Ecto neural progenitor cell (in vitro differentiated cells): ENCODE measurements at places on chromosomes 11 and 22.

DNA sequence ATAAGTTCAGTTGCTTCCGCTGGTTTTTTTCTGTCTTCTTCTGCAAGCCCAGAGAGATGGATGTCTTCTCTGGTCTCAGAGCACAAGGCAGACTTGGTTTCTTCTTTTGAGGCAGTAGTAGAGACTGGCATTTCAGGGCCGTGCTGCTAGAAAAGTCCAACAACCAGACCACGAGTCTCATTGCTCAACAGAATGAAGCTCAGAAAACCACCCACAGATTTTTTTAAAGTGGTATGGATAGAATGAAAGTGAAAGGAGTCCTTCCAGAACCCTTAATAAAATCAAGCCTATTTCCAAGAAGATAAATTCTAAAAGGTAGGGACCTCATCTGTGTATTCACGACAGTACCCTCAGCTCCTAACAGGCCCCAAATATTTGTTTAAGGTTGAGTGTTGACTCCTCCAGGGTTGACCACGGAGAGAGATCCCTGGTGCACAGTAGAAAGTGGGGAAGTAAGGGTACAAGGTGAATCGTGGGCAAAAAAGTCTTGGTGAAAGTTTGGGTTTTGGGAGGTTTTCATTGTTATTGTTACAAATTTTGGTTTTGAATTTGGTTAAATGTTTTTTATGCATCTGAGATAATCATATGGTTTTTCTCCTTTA, 43.6 kb upstream of the DDX6 start:
- DNase-seq: no peak

GRCh38 chr22:19440411-19441195, 6.9 kb downstream of the C22orf39 start:
- DNase-seq: no peak

- DNase-seq: no peak
Measured at GRCh38 chr11:32059686-32060462, 31.0 kb upstream of the RCN1 start.

- no peak for DNase-seq
Measured at GRCh38 chr11:22539821-22540256, 85.8 kb downstream of the FANCF start.

- no peak for DNase-seq
Measured at GRCh38 chr11:119640541-119640940, 88.5 kb downstream of the NECTIN1 start.

DNA sequence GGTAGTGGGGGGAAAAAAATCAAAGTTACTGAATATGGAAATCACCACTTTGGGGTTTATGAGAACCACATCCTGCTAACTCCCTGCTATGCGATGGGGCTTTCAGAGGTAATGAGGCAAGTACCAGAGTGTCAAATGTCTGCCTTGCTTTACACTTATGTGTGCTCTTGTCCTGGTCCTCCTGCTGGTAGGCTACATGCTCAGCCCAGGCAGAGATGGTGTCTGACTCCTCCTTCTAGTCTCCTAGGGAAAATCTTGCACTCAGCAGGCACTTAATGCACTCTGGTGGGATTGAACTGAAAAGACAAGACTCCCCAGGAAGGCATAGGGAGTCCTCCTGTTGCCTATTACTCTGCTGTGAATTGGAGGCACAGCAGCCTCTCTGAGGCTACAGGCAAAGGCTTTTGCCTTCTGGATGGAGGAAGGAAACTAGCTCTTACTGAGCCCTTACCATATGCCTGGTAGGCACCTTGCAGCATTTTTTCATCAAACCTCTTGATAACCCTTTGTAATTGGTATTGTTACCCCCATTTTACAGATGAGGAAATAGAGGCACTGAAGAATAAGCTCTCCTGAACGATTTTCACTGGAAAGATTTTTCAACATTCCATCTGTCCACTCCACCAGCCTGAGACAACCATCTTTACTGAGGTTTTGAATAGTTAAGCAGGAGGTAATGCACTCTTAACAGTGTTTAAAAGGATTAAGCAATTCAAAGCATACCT, 132.1 kb upstream of the PAX6 start:
- no peak for DNase-seq

DNA sequence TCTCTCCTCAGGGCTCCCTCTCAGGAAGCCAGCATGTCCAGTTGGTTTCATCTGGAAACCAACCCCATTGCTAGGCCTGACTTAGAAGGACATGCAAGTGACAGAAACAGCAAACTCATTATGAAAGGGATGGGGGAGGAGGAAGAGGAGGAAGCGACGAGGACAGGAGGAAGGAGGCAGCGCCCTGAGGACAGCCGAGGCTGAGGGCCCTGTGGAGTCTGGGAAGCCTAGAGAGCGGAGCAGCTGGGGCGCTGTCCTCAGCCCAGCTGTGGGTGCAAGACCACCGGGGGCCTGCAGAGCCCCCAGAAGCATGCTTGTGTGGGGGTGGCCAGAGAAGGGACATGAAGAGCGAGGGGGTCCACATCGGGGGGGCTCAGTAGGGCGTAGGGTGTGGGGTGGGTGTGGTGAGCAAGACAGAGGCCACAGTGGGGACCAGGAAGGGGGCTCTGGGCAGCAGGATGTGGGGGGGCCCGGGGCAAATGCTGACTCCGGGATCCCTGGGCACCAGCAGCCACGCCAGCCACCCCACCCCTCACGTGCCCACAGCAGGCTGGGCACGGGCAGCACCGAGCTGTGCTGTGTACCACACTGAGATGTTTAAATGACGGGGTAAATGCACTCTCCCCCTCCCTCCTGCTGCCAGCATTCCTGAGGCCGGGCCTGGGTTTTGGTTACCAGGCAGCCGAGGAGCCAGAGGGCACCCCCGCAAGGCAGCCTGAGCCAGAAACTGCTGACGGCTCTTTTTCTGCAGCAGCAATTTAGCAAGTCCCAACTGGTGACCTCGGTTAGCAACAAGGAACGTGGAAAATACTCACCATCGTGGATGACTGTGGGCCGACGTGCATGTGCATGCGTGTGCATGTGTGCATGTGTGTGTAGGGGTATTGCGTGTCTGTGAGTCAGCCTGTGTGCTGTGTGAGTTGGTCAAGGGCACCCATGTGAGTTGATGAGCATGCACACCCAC, 82.7 kb upstream of the LINC01488 start:
- DNase-seq: peak; percentile 70

DNA sequence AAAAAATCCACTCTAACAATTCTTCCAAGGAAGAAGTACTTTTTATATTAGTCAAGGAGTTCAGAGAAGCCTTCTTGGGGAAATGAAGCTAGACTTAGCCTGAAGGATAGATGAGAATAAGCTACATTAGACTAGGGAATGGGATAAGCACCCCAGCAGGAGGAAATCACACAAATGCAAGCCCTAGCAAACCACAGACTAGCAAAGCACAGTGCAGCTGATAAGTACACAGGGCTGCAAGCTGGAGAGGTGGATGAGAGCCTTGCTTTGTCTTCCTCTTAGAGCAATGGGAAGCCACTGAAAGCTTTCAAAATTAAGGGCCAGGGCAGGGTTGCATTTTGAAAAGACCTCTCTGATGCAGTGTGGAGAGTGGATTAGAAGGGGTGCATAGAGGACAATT, 946.2 kb downstream of the LRRC4C start:
- DNase-seq: no peak

DNA sequence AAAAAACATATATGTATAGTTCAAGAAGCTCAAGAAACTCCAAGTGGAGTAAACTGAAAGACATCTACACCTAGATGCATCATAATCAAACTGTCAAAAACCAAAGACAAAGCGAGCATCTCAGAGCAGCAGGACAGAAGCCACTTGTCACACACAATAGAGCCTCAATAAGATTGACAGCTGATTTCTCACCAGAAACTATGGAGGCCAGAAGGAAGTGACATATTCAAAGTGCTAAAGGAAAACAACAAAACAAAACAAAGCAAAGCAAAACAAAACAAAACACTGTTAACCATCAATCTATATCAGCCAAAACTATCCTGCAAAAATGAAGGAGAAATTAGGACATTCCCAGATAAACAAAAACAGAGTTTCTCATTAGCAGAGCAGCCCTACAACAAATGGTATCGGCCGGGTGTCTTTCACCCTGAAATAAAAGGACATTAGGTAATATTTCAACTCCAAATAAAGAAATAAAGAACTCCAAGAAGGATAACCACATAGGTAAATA, 65.8 kb upstream of the SEPTIN5 start:
- DNase-seq: no peak

- no peak for DNase-seq
Measured at GRCh38 chr11:27210531-27210930, 152.5 kb downstream of the CCDC34 start.

DNA sequence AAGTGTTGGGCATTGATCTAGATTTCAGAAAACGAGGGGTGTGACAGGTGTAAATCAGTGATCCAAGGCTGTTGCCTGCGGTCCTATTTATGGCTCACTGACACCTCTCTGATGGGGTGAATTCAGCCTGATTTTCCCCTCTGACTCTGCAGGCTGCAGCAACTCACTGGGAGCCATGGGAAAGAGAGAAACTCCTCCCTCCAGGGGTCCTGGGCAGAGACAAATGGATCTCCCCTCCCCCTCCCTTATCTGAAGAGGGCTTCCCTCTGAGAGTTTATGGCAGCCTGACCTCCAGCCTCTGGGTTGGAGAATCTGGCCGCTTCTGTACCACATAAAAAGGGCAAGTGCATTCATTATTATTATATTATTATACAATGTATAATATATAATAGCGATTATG, 1.8 kb upstream of the PKNOX2 start:
- DNase-seq: no peak

DNA sequence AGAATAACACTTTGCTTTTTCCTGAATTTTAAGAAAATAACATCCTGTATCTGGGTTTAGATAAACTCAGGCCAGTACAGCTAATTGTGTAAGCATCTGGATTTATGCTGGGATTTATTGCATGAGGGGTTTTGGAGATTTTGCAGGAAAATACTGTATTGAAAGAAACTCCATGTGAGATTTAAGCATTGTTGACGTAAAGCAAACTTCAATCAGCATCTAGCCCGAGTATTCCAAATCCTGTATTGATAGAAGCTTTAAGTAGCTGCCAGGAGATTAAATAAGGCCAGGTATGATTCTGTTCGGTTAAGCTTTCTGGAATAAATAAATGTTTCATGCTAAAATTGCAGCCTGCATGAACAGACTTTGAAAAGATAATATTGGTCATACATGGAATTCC, 36.3 kb upstream of the LYVE1 start:
- DNase-seq: no peak

GRCh38 chr11:2744166-2744565, 44.4 kb upstream of the KCNQ1OT1 start:
- DNase-seq: no peak

GRCh38 chr22:24091551-24092420, 80.7 kb downstream of the CABIN1 start:
- no peak for DNase-seq

DNA sequence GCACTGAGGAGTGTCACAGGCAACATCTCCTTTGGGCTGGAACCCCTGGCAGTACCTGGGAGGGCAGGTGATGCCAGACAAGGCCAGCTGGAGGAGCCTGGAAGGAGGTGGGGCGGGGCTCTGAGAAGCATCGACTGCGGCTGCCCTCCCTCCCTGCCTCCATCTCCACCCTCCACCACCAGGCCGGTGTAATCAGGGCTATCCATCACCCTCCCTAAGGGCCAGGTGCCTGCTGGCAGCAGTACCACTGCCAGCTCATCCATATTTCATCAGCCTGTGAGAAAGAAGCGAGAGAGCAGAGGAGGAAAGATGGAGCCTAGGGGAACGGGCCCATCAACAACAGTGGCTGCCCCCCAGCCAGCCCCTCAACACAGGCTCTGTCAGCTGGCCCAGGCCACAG, 51.4 kb upstream of the RASD2 start:
- DNase-seq: no peak
